ENCODE measurements at places on chromosomes 5 and 9.
A peak's percentile ranks its signal among the peaks of the same experiment; 100 is the strongest.

DNA sequence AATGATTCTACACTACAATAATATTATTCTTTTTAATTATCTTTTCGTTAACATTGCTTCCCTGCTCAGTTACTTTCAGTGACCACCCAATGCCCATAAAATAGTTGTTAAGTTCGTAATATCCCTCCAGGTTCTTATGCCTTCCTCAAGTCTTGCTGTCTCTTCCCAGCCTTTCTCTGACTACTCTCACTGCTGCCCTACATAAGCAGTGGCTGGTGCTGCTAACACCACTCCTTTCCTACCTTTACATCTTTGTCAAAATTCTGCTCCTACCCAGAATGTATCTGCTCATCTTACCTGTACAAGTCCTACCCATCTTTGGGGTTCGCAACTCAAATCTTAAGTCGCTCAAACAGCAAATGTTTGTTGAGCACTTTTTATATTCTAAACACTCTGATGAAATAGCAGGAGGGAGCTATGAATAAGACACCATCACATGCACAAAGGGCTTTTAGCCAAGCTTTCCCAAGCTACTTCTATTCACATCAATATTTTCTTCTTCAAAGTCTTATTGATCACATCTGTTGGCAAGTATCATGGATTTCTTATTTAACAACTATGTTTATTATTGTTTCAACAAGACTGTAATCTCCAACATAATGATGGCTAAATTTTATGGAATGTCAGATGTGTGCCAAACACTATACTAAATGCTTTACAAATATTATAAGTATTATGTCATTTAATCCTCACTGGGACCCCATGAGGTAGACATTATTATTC is 29.5 kb downstream of the SLC25A46 start:
- no peak for DNase-seq

DNA sequence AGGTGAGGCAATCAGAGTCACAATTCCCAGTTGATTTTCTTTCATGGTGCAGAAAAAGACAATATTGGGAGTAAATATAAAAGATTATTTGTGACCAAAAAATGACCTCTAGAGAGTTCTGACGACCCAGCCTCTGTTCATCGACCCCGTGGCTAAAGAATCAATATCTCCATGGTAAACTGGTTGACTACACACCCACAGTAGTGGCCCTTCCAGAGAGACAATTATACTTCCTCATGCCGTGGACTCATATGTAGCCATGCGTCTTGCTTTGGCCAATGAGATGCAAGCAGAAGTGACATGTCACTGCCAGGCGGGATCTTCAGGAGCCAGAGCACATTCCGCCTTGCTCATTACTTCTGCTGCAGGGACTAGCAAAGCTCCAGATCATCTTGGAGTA is 163.3 kb upstream of the RAD23B start:
- DNase-seq, result no peak

DNA sequence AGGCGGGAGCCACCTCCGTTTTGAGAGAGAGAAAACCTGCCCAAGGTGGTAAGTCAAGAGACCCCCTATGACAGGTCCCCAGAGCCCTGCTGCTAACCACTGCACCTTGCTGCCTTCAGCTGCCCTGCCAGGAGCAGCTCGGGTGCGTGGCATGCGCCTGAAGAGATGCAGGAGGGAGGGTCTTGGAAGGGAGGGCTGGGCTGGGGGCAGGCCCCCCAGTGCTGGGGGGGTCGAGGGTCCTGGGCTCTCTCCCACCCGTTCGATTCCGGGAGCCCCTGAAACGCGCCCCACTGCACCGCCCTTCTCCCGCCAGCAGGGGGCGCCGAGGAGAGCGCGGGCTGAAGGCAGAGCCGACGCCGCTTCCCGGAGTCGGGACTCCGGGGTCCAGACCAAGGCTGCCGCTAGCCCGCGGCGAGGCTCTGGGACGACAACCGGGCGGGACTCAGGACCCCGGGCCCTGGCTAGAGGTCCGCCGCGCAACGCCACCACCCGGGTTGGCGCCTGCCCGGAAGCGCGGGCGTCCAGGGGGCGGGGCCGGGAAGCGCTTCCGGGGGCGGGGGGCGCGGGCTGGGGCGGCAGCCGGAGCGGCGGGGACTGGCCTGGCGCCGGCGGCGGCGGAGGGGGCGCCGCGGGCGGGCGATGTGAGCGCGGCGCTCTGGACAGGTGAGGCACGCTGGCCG is at the start of gene ZBTB34:
Gene ZBTB34 (plus strand): TSS at position 563 of the 680 bp plus-strand sequence. CDS start 18,761 bp downstream, outside the sequence.
- peak; percentile 58 for DNase-seq

GRCh38 chr5:109141222-109142200 is 268.3 kb downstream of the PJA2 start:
- no peak for DNase-seq

GRCh38 chr5:107516452-107517184 is 154.1 kb downstream of the EFNA5 start:
- no peak for DNase-seq

- DNase-seq, result no peak
These were observed 16.5 kb downstream of the FGF18 start for GRCh38 chr5:171435908-171436307.

- no peak for DNase-seq
These were observed 1758.1 kb downstream of the MAT2B start for GRCh38 chr5:165263536-165263935.

GRCh38 chr9:81529556-81530193 is 159.7 kb downstream of the TLE1 start:
- no peak for DNase-seq

DNA sequence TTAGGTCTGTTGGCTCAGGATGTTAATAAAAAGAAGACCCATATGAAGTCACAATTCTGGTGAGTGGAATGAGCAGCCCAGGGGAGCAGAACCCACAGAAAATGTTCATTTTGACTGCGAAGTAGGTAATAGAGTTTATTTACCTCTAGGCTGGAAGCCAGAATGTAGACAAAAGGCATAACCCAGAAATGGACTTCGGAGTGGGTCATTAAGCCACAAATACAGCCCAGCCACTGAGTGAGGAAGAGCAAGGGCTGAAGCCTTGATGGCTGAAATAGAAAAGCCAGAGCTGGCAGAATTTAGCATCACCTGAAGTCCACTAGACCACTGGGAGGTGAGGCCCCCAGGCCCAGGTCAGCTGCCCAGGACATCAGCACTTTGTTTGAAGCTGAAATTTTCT is 168.0 kb downstream of the NXNL2 start:
- DNase-seq, result no peak

DNA sequence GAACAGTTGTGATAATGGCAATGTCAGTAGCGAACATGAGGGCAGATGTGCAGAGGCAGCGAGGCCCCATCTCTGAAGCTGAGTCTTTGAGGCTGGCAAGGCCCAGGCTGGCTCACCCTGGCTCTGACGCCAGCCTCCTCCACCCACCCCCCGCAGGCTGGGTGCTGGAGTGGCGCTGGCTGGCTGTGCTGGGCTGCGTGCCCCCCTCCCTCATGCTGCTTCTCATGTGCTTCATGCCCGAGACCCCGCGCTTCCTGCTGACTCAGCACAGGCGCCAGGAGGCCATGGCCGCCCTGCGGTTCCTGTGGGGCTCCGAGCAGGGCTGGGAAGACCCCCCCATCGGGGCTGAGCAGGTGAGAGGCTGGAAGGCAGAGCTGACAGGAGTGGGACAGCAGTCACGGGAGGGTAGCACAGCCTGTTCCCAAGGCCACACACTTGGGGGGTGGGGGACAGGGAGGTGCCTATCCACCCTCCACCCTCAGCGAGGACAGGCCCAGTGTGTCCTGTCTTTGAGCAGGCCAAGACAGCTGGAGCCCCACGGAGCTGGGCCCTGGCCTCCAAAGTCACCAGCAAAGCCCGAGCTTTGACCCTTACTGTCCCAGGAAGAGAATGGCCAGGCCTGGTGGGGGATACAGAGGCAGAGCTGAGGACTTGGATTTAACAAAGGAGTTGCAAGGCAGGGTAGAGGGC is 5.6 kb downstream of the SLC2A8 start:
- DNase-seq, result no peak

GRCh38 chr5:168356592-168356991 is 65.1 kb downstream of the WWC1 start:
- no peak for DNase-seq

DNA sequence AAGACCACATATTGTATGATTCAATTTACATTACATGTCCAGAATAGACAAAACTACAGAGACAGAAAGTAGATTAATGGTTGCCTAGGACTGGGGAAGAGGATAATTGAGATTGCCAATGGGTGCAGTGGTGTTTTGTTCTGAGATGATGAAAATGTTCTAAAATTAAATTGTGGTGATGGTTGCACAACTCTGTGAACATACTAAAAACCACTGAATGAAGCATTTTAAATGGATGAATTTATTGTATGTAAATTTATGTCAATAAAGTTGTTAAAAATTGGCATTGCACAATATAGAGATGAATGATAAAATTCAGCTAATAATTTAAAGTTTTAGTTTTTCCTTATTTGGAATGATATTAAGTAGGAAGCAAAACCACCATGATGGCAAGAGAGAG is 109.5 kb upstream of the NR4A3 start:
- no peak for DNase-seq

GRCh38 chr5:78640662-78641474 is 7.7 kb downstream of the LHFPL2 start:
- DNase-seq, result no peak

GRCh38 chr9:69461103-69461887 is 136.3 kb downstream of the ENTREP1 start:
- DNase-seq, result no peak

GRCh38 chr5:136482206-136482605 is 116.9 kb upstream of the TRPC7 start:
- no peak for DNase-seq

- no peak for DNase-seq
These were observed 286.0 kb upstream of the DAP start for GRCh38 chr5:11047030-11047429.

DNA sequence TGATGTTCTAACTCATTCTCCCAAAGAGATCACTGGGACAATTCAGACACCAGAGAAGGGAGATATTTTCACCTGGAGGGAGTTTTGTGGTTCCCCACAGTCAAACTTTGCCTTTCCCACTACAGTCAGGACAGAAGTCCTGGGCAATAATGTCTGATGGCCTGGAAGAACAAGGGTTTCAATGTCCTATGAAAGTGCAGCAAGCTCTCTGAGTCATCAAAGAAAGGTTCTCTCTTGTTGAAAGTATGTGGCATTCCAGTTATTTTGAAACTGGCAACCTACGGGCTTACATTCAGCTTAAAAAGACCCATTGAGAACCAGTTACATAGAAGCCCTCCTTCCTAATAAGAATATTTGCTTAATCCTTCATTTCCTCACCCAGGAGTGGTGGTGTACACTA is 103.9 kb downstream of the INSYN2B start:
- DNase-seq, result no peak

DNA sequence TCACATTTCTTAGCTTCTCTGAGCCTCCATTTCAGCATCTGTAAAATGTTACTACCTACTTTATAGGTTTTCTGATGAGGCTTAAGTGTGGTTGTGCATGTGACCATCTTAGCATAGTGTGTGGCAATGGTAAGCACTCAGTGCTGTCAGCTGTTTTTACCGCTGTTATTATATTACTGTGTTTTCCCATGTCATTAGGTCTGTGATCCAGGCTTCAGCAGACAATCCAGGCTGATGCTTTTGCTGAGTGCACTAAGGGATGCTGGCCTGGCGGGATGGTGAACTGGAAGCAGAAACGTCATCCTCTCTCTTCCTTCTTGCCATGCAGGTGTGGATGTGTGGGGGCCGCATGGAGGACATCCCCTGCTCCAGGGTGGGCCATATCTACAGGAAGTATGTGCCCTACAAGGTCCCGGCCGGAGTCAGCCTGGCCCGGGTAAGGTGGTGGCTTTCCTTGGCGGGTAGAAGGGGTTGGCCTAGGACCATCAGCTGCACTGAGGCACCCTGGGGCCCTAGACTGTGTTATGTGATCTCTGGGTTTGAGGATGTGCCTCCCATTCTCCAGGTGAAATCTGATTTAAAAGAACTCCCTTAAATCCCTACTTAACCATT is 41.9 kb upstream of the SAP30L start:
- DNase-seq, result no peak

DNA sequence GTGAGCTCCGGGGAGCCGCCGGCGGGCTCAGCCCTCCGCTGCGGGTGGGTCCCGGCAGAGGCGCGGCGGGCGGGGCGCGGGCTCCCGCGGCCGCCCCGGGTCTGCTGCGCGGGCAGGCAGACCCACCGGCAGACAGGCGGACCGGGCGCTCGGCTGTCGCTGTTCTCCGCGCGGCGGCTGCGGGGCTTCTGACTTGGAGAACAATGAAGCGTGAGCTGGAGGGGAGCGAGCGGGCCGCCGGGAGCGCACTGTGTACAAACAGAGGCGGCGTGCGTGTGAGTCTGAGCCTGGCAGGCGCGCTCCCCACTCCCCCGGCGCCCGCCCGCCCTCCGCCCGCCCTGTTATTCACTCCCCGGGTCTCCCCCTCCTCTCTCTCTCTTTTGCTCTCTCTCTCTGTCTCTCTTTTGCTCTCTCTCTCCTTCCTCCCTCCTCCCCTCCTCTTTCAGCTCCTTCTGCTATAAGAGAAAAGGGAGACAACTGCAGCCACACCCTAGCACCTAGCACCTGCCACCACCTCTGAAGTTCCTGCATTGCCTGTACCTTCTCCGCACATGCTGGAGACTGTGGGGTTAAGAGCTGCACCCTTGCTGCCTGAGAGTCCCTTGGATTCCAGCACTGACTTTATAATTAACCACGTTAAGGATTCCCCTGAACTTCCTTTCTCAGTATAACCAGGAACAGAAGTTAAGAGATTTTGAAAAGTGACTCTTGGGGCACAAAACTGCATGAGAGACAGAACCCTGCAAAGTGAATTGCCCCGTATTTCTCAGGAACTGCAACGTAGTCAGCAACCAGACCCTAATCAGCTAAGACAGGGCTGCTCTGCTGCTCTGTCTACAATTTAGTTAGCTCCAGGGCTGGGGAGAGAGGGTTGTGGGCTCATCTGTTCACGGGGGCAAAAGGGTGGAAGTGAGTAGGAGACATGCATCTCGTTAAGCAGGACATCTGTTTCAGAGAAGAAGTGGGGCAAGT is at the start of gene EDIL3:
Gene EDIL3 (minus strand): TSS at position 277 of the 972 bp plus-strand sequence. CDS start 506 bp downstream, outside the sequence.
- no peak for DNase-seq

GRCh38 chr9:121612511-121612998 is 38.9 kb upstream of the DAB2IP start:
- DNase-seq, result no peak

DNA sequence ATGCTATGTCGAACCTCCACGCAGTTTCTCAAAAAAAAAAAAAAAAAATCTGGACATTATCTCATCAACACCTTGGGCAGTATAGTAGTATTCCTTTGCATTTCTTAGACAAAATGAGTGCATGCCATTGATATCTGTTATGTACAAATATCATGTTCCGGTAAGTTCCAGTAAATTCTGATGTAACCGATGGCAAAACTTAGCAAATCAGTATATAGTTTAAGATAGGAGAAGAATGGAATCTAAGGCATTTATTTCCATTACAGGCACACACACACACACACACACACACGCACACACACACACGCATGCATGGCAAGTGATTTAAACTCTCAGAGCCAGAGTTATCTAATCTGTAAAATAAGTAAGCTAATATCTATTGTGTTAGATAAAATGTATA is 356.5 kb upstream of the TUSC1 start:
- no peak for DNase-seq

Data from stimulated activated CD8-positive, alpha-beta memory T cell treated with anti-CD3 and anti-CD28 coated beads, Interleukin-15, amount 100 ng/mL, for 48 hours (primary cell).